ENCODE measurements at places on chromosomes 7 and 10. TPM values are rescaled to one million over a fixed set of nuclear protein-coding genes. Genes with fewer than 3 reads are reported as not detected.

GRCh38 chr7:142871260-142872105, 14.1 kb downstream of the TRPV6 start:
- DNase-seq: no peak

DNA sequence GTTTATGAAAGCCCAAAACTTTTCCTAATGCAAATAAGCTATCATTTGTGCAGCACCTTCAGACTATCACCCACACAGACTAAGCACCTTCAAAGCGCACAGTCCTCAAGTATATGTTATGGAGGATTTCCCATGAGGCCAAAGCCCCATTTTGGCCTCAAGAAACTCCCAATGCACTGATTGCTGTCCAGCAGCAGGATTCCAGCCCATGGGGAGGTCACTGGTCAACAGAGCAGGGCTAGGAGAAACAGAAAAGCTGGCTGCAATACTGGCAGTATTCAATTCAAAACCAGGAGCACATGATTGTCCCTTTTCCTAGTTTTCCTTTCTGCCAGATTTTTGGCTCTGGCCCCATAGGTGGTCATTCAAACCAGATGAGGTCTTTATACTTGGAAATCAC, 24.5 kb upstream of the KIAA1217 start:
- DNase-seq: no peak

DNA sequence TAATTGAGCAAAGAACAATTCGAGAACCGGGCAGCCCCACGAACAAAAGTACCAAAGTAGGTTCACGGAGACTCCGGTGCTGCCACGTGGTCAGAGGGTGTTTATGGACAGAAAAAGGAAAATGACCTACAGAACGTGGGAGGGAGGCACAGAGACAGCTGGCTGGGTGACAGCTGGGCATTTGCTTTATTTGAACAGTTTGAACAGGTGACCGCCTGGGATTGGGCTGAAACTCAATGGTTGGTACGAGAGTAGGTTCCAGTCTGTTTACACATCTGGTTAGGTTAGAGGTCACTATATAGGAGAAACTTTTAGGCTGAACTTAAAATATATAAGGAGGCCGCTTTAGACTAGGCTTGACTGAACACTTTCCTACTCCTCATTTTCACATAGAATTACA, 50.6 kb upstream of the CELF2 start:
- no peak for DNase-seq

DNA sequence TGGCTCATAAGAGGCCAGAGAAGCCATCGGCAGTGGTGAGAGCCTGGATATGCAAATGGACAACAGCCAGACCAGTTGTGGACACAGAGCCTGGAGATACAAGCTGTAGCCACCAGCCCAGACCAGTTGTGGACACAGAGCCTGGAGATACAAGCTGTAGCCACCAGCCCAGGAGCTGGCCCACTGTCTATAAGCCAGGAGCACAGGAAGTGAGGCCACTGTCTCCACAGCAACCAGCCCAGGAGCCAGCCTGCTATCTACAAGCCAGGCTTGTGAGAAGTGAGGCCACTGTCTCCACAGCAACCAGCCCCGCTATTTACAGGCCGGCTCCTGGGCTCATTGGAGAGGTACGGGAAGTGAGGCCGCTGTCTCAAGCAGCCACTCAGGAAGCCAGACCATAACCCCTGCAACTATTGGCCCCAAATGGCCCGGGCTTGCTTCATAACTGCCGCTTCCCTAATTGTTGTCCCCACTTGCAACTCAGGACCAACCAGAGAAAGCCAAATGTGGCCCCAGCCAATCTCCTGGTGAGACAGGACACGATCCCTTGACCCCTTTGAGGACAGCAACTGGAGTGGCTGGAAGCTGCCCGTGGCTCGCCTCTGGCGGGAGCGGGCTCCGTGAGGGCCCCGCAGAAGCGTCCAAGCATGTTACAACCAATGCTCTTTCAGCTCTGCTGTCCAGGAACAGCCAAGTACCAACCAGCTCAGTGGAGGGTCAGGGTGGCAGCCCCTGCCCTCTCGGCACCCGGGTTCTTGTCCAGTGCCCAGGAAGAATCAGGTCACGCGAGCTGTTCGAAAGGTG, 44.1 kb upstream of the CNPY1 start:
- DNase-seq: peak; percentile 44

GRCh38 chr10:5540891-5541290, 16.1 kb downstream of the CALML3 start:
- no peak for DNase-seq

DNA sequence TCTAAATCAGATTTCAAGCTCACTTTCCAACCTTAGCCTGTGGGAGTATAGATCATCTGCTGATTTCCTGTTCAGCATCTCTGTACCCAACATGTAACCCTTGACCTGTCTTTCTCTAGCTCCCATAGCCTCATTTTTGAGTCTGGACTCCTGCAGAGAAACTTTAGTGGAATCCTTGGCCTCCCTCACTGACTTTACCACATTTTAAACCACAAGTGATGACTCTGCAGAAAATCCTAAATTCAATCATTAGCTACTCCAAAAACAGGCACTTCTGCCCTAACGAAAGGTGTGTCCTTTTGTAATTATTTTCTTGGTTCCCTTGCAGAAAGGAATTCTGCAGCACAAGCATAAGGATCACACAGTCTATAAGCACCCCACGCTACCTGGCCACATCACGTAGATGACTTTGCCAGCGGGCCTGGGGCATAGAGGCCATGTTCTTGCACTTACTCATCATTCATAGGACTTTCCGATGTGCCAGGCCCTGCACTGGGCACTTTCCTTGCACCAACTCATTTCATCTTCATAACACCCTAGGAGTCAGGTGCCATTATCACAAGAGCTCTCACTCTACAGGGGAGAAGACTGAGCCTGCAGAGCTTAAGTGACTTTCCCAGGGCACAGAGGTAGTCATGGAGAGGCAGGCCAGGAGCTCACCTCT, 57.2 kb upstream of the OPALIN start:
- DNase-seq: no peak

GRCh38 chr10:3486346-3487065, 298.5 kb downstream of the KLF6 start:
- no peak for DNase-seq

DNA sequence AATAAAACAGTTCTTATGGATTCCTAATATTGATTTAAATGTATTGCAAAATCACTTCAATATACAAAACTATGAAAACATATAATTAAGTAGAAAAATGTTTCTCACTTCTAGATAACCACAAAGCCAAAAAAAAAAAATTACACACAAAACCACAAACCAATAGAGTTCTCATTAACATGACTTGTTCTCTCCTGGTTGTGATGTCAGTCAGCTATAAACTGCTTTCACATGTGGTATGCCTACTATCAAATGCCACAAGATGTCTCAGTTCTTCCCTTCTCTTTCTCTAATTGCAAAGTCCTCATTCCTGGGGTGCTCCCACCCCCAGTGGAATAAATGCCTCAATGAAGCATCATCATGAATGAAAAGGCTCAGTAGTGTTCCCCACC, 16.6 kb downstream of the GNAI1 start:
- no peak for DNase-seq

DNA sequence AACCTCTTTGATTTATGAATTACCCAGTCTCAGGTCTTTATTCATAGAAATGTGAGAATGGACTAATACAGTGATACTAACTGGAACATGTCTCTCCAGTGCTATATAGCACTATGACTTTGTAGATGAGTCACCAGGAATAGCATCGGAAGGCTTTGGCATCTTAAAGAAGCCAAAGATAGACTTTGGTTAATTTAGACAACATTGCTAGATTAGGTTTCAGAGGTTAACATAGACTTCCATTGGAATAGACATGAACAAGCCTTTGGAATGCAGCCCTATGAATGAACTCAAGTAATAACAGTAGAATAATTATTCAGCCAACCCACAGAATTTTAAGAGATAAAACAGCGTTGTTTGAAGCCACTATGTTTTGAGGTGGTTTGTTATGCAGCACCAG, 169.2 kb downstream of the HGF start:
- DNase-seq: no peak

DNA sequence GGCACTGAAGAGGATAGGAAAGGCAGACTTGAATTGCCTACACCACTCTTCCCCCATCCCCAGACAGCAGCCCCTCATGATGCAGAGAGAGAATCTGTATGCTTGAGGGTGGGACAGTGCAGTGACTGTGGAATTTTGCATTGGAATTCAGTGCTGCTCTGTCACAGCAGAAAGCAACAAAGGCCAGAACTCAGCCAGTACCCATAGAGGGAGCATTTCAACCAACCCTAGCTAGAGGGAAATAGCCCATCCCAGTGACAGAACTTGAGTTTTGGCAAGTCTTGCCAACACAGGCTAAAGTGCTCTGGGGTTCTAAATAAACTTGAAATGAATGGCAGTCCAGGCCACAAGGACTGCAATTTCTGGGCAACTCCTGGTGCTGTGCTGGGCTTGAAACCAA, 80.4 kb downstream of the TES start:
- DNase-seq: no peak

DNA sequence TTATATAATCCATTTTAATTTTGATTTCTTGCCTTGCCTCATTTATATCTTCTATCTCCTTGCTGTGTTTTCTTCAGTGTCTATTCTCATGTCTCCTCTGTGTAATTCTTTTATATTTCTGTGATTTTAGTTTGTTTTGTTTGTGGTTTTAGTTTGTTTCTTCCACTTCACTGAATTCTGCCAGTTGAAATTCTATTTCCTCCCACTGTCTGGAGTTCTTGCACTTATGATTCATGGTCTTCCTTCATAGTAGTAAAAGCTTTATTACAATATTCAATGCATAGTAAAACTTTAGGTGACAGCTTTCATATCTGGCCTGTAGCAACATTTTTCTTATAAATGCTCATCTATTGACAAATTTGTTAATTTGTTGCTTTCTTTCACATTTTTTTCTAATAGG, 113.3 kb downstream of the MAGI2 start:
- no peak for DNase-seq

- DNase-seq: no peak
Measured at GRCh38 chr10:63430999-63431356, 34.8 kb downstream of the JMJD1C start.

DNA sequence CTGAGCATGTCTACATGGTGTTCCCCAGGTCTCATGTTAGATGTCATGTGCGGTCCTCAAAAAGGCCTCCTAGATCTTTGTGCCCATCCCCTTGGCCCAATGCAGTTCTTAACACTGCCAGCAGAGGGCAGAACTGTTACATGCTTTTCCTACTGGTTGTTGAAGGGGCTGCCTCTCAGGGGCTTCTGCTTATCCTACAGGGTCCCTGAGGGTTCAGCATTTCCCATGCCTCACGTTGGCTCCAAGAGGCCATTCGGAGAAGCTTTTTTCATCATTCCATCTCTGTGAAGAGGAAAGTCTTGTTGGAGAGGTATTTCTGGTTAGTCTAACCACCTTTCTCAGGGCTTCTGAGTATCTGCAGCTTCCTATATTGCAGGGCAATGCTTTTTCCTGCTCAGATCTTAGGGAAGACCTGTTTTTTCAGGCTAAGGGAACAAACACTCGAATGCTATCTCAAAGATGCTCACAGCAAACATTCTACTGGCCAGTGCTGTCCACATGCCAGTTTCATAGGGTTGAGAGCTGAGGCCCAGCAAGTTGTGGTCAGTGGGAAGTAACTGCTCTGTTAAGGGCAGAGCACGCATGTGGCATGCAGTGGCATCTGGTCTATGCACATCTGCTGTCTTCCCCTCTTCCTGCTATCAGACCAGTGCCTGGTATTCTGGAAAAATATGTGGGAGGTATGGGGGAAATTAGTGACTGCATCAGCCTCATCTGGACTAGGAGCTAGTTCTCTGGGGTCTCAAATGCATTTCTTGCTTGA, 31.5 kb downstream of the MBL2 start:
- no peak for DNase-seq

GRCh38 chr10:70348228-70348850, 34.1 kb downstream of the LRRC20 start:
- no peak for DNase-seq

DNA sequence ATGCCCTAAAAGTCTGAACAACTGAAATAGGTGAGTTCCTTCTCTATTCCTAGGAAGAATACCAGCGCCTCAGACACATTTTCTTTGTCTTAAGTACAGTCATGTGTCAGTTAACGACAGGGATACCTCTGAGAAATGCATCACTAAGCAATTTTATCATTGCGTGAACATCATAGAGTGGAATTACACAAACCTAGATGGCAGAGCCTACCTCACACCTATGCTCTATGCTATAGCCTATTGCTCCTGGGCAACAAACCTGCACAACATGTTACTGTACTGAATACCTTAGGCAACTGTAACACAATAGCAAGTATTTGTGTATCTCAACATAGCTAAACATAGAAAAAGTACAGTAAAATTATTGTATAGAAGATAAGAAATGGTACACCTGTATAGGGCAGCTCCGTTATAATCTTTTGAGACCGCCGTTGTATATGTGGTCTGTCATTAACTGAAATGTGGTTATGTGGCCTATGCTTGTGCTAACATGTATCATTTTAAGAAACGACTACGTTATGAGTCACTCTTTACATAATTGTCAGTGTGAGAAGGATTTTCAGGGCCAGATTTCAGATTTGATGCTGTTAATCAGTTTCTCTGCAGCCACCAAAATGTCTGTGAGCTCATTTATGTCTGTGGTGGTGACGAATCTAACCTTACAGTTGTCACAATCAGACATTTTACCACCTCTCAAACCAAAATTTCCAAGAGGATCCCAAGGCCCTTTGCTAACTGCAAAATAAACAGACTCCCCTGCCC, 66.1 kb upstream of the STK17A start:
- DNase-seq: no peak

DNA sequence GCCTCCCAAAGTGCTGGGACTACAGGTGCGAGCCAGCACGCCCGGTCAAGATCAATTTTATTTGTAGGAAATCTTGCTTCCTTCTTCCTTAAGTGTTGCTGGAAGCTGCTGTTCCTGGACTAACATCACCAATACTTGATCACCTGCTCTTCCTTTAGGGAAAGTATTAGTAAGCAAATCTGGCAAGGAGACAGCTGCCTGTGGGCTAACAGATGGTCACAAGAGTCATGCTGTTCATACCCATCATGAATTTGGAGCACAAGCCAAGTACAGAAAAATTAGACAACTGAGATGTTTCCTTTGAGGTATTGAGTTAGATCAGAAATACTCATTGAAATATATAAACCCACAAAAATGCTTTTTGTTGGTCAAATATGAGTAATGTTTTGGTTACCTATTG, 27.9 kb downstream of the BAIAP2L1 start:
- DNase-seq: no peak

GRCh38 chr7:130047831-130048230, 3.3 kb downstream of the ZC3HC1 start:
- no peak for DNase-seq

- DNase-seq: no peak
Measured at GRCh38 chr10:61284222-61284890, 168.8 kb downstream of the TMEM26 start.

The ASB4 gene
- 6.3 TPM for total RNA-seq

The EPDR1 gene
- total RNA-seq: 74.4 TPM

The FAM24B gene
- total RNA-seq: 0.55 TPM

The TDRD1 gene
- 1.9 TPM for total RNA-seq

The DNAJC30 gene
- 14.0 TPM for total RNA-seq

The RAPGEF5 gene
- 16.5 TPM for total RNA-seq

The CDH23 gene
- 4.5 TPM for total RNA-seq

All from left ventricle myocardium inferior (tissue), 1 donor.